GF-D8 (cell line): ENCODE measurements at places on chromosomes 4 and X.

DNA sequence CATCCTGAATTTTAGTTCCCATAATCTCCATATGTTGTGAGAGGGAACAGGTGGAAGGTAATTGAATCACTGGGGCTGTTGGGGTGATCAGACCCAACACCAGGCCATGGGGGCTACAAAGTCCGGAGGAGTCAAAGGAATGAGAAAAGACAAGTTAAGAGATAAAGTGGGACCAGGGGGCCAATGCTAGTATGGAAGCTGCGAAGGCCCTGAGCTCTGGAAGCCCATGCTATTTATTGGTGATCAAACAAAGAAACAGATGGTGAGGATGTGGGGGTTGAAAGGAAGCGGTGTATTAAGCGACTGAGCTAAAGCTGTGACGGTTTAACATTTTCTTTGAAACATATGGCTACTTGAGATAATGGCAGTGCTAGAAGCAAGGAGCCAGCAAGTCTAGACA is 132.8 kb downstream of the PDGFC start:
- no peak for DNase-seq

GRCh38 chr4:6779667-6780565 is 2.6 kb upstream of the KIAA0232 start:
- DNase-seq, result peak; percentile 62

- no peak for DNase-seq
Observed at GRCh38 chr4:113773014-113773413, 11.5 kb upstream of the CAMK2D start.

DNA sequence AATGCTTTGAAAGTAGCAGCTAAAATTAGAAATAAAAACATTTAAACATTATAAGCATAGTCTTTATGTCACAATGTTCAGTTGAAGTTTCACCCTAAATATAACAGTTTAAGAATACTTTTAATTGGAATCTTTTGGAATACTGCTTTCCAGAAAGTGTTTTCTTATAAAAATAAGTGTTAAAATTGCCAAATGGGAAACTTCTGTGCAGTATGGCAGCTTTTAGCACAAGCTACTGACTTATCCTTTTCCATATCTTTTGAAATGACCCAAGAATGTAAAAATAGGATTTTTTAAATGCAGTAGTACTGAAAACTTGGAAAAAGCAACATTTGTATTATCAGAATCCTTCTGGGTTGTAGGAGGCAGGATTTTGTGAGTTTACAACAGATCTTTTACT is 34.2 kb downstream of the CEP135 start:
- no peak for DNase-seq

DNA sequence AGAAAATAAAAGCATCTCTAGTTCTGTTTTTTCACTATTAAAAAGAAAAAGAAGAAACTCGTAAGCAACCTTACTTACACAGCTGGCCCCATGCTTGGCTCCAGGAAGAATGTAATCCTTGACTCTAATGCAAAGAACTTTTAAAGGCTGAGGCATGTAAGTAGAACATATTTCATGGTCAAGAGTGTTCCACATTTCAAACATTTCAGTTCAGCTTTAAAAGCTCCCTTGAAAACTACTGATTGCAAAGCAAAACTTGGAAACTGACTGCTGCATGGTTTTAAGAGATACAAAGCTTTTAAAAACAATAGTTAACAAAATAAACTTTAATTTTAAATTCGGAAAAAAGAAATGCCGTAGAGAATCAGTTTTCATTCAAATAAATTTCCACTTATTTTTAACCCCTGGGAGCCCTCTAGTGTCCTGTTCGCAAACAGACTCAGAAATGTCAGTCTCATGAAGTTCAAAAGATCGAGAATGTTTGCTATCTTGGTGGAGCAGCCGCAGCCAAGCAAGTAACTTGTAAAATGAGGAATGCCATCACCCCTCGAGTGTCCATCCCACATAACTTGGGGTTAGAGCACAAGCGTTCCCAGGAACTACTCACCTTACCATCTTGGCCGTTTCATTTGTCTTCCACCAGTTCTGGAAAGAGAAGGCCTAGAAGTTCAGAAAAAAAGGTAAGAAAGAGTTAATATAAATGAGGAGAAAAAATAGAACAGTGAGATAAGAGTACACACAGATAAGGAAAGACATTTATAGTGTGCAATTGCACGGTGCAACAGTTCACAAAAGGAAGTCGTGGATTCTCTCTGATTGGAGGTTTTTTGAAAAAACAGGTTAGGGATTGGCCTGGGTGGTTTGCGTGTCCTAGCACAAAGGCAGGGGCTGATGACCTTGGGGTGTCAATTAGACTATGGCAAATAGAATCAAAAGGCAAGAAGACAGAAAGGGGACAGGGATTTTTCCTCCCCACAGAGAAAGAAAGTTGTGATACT is at the start of gene GASK1B:
Gene GASK1B, minus strand, starts transcription at position 765 of the 998 bp plus-strand sequence. CDS start 1,650 bp downstream, outside the sequence.
- no peak for DNase-seq

- DNase-seq, result no peak
Observed at GRCh38 chr4:182293691-182294255, 50.6 kb downstream of the TENM3 start.

DNA sequence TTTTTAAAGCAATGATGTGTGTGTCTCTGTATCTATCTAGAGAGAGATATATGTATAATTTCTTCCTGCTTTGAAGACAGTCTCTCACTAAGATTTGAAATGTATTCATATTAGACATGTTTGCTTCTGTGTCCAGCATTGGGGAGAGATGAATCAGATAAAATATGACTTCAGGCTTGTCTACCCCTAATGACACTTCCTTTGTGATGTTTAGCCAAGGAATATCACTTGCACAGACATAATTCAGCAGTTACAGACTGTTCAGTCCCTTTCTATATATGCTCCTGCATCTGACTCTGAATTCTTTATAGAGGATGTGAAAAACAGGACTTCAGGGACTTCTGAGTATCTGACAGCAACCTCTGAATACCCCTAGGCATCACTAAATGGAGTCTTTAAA is 158.4 kb downstream of the DCLK2 start:
- no peak for DNase-seq

GRCh38 chr4:11368701-11369115 is 60.0 kb downstream of the HS3ST1 start:
- DNase-seq, result no peak

GRCh38 chr4:164481306-164482091 is 272.4 kb upstream of the SMIM31 start:
- DNase-seq, result no peak

DNA sequence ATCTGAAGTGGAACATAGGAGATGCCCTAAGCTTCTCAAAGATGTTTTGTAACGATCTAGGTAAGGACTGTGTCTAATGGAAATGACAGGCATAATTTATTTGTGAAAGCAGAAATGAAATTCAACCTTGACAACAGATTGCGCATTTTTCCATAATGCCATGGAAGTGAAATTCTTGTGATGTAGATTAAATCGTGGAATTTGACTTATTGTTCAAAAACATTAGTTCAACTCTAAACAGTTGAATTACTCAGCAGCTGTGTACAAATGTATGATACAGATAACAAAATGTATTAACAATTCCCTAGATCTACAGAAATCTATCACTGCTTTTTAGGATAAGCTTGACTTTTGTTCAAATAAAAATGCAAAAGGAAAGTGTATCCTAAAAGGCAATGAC is 44.4 kb downstream of the VCX2 start:
- no peak for DNase-seq

- no peak for DNase-seq
Observed at GRCh38 chr4:155761916-155762315, 3.1 kb downstream of the GUCY1B1 start.

DNA sequence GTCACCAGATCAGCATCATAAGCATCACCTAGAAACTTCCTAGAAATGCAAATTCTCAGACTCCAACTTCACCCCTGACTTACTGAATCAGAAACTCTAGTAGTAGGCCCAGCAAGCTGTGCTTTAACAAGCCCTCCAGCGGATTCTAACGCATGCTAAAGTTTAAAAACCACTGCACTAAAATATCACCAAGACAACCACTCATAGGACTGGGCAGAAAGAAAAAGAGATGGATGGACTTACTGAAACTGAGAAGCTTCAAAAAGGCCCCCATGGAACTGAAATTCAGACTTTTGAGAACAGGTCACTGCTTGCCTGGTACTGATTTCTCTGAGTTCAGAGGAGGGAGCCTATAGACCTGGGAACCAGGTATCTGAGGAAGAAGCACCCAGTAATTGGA is 40.1 kb downstream of the FAM241A start:
- no peak for DNase-seq

- DNase-seq, result no peak
Observed at GRCh38 chr4:42458657-42459056, 61.4 kb downstream of the SHISA3 start.

- no peak for DNase-seq
Observed at GRCh38 chr4:47432749-47433148, 30.8 kb downstream of the COMMD8 start.

- DNase-seq, result no peak
Observed at GRCh38 chr4:183988874-183989273, 83.8 kb downstream of the STOX2 start.

- no peak for DNase-seq
Observed at GRCh38 chr4:159237975-159238374, 135.1 kb downstream of the RAPGEF2 start.

DNA sequence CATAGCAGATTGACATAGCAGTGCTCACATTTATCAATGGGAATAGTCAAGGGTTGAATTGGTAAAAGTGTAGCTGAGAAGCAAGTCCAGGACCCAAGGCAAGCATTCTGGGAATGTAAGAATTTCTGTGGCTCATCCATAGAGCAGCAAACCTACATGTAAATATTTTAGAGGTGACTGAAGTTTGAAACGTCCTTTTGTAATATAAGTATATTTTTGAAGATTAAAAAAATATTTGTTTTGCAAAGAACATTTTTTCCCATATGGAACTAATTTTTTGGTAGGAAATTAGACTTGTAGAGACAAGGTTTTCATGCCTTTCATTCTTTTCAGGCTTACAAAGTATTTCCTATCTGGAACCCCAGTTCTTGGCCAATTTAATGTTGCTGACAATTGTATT is 104.0 kb downstream of the TEX13A start:
- no peak for DNase-seq

GRCh38 chrX:111164728-111165127 is 68.7 kb downstream of the PAK3 start:
- DNase-seq, result no peak
